ENCODE measurements at places on chromosomes 13 and 19. TPM values are rescaled to one million over a fixed set of nuclear protein-coding genes. Genes with fewer than 3 reads are reported as not detected.

- DNase-seq: no peak
Observed at GRCh38 chr19:29623726-29624488, 17.8 kb downstream of the POP4 start.

GRCh38 chr13:61111529-61111928 is 304.1 kb downstream of the PCDH20 start:
- no peak for DNase-seq

GRCh38 chr13:51800486-51800885 is 3.5 kb downstream of the DHRS12 start:
- DNase-seq: no peak

Gene TTC9B
- total RNA-seq: not detected

Gene NRTN
- 1.0 TPM for total RNA-seq

Gene COX6B2
- 3.7 TPM for total RNA-seq

Gene PSG1
- not detected for total RNA-seq
